ENCODE measurements at places on chromosomes 2 and 18. TPM values are rescaled to one million over a fixed set of nuclear protein-coding genes. Genes with fewer than 3 reads are reported as not detected.

GRCh38 chr2:232333361-232334135, 45.0 kb upstream of the ALPP start:
- DNase-seq = no peak

DNA sequence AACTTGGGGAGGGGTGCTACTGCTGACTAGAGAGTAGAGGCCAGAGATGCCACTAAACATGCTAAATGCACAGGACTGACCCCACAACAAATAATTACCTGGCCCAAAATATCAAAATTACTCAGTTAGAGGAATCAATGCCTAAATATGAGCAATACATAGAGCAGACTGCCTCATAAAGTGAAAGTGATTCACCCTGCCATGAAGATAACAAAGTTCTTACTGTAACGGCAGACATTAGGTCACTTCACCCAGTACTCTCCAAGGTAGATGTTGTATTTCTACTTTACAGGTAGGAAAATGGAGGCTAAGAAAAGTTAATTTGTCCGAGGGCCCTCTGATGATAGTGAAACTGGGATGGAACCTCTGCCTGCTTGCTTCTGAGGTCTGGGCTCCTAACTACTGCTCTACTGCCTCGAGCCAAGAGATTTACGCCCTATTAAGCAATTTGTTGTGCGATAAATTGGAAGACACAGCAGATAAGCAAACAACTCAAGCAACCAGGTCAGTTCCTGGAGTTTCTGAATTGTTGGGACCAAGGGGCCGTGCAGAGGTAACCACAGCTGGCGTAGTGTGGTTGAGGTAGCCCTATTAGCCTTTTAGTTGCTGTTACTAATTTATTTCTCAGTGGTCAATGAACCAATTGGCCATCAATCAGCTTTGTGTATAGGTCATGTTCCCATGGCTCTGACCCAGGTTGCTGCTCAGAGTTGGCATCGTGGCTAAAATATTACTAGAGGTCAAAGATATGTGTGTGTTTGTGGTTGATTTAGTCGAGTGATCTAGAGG, 4.8 kb downstream of the DHRS9 start:
- DNase-seq = no peak

The FBXO41 gene
- 2.1 TPM for polyA plus RNA-seq

The FAM237A gene
- polyA plus RNA-seq = not detected

DNA sequence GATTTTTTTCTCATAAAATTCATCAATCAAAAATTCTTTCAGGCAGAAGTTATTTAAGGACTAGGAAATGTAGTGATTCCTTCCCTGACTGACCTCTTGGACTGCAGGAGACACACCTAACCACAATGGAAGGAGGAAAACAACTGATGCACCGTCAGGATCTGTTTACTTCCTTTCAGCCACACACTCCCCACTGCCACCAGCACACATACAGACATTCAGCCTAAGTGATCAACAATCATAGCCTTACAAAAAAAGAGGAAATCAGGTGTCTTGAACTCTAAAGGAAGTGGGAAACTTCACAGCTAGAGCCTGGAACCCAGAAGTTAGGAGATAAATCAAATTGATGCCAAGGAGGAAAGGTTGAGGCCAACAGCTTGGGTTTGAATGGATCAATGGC, 213.5 kb upstream of the ACVR2A start:
- DNase-seq = no peak

The LRP2 gene
- polyA plus RNA-seq = 223 TPM

All from left kidney (tissue), 8 donors.